Fibroblast of upper back skin (primary cell): ENCODE measurements at places on chromosomes 7 and 10.

GRCh38 chr7:116433246-116433645, 66.3 kb upstream of the CAV2 start:
- peak; percentile 47 for DNase-seq

GRCh38 chr10:102523250-102524029, 19.7 kb downstream of the SUFU start:
- peak; percentile 91 for DNase-seq

- no peak for DNase-seq
These were observed 102.9 kb downstream of the PFKFB3 start for GRCh38 chr10:6305401-6306321.

- no peak for DNase-seq
These were observed 942 bp upstream of the KIAA1217 start for GRCh38 chr10:24207781-24208611.
